Body of pancreas (tissue), 4 donors: ENCODE measurements at places on chromosomes 5 and 9. TPM values are rescaled to one million over a fixed set of nuclear protein-coding genes. Genes with fewer than 3 reads are reported as not detected.

DNA sequence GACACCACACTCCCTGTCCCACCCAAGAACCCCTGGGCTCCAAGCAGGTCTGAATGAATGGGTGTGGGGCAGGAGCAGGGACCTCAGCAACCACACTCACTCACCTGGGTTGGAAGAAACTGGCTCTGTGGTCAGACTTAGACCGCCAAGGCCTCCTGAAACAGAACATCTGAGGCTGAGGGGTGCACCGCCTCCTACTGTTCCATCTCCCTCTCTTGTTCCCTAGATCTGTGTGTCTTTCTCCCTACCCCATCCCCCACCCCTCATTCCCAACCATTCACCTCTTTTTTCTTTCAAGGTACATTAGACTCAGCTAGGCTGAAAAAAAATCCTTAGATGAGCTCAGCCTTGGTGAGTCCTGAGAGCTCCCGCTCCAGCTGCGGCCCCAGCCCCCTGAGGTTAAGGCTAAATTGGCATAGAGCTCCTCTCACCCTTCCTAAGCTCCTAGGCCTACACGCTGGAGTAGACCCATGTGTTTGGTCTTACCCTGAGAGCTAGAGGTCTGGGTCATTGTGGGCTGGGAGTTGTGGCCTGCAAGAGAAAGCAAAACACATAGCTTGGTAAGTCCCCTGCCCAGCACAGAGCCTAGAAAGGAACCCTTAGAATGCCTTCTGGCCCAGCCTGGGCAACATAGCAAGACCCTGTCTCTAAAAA is 4.8 kb downstream of the ECSCR start:
- no peak for DNase-seq
- peaks cover 8% of the 10 kb centered on the region for H3K4me1 ChIP-seq
- H3K4me3 ChIP-seq, result no peak overlapping the region
- no peak overlapping the region for H3K27ac ChIP-seq
- no peaks in the 10 kb centered on the region for H3K27me3 ChIP-seq

DNA sequence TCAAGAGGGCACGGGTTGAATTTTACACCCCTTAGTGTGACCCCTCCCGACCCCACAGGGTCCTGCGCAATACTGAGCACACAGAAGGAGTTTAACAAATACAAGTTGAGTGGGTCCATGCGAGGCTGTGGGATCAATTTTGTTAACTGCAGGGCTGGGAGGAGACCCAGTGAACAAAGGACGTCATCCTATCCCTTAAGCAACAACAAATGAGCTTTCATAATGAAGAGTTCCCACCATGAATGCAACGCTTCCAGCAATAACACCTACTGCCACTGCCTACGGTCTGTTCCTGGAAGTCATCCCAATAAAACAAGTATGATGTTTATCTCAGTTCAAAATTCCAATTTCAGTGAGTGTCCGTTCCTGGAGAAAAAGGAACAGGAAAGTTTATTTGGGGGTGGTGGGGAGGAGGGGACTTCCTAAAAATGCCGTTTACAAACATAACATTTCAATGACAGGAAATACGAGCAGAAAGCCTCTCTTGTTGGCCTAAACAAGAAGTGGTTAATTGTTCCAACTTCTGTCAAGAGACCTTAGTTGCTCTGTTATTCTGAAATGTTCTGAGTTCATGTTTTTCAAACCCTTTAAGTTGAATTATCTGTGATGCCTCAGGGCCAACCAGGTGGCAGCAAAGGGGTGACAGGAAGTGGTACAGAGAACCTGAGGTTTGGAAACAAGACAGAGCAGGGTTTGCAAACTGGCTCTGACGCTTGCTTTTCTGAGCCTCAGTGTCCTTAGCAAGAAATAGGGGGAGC is 65.8 kb upstream of the PLPP6 start:
- no peaks in the 10 kb centered on the region for H3K36me3 ChIP-seq
- no peaks in the 10 kb centered on the region for H3K4me1 ChIP-seq
- H3K4me3 ChIP-seq, result no peak overlapping the region

GRCh38 chr5:116527582-116527981 is 47.0 kb downstream of the SEMA6A start:
- H3K4me1 ChIP-seq, result peaks cover 28% of the 10 kb centered on the region
- DNase-seq, result no peak
- H3K27ac ChIP-seq, result peak overlapping the region; percentile 31
- H3K36me3 ChIP-seq, result no peaks in the 10 kb centered on the region
- H3K4me3 ChIP-seq, result no peak overlapping the region
- no peaks in the 10 kb centered on the region for H3K27me3 ChIP-seq

DNA sequence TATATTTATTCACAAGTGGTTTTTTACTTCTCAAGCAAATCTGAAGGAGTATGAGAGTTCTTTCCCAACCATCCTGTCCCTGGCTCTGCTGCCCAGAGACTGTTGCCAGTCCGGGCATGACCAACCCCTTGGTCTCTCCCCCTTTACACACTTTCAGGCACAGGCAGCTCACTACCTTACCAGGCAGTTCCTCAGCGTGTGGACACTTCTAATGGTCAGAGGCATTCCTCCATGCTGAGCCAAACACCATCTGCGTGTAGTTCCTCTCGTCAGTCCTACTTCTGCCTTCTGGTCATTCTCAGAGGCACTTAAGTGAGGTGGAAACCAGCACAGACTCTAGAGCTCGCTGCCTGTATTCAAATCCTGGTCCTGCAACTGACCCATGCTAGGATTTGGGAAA is 56.1 kb downstream of the TSTD2 start:
- H3K27me3 ChIP-seq, result no peaks in the 10 kb centered on the region
- H3K4me1 ChIP-seq, result no peaks in the 10 kb centered on the region
- no peaks in the 10 kb centered on the region for H3K36me3 ChIP-seq
- no peak overlapping the region for H3K4me3 ChIP-seq

- no peak for DNase-seq
- H3K4me3 ChIP-seq, result no peak overlapping the region
- no peaks in the 10 kb centered on the region for H3K27me3 ChIP-seq
- no peaks in the 10 kb centered on the region for H3K36me3 ChIP-seq
These were observed 184.8 kb upstream of the RASEF start for GRCh38 chr9:83247732-83248131.

GRCh38 chr9:120918931-120919842 is 7.4 kb downstream of the TRAF1 start:
- H3K27ac ChIP-seq, result peak overlapping the region; percentile 38
- DNase-seq, result no peak
- H3K4me3 ChIP-seq, result no peak overlapping the region
- H3K4me1 ChIP-seq, result no peaks in the 10 kb centered on the region

DNA sequence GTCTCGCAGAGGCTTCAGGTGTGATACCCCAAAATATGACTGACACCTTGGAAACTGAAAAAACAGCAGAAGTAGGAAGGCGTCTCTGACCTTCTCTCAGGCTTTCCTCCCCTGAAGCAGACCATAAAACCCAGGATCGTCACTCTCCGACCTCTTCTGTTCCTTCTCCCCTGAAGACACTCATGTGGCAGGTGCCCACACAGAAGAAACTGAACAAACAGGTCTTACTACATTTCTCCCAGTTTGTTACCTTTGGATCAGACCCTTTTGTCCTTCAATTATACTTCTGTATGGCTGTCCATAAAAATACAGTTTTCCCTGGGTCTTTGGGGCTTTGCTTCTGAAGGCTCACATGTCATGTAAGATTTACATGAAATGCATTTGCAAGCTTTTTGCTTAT is 10.3 kb upstream of the PRUNE2 start:
- H3K27ac ChIP-seq, result no peak overlapping the region

GRCh38 chr5:36151434-36152323 is at the start of the genes LMBRD2 and SKP2:
TSS of gene LMBRD2 (minus strand) at chr5:36151887. CDS start at chr5:36143349, 8,538 bp downstream.
TSS of gene SKP2 (plus strand) at chr5:36152111. CDS start at chr5:36152263, 152 bp downstream.
- no peaks in the 10 kb centered on the region for H3K36me3 ChIP-seq
- no peaks in the 10 kb centered on the region for H3K27me3 ChIP-seq
- peaks cover 35% of the 10 kb centered on the region for H3K4me1 ChIP-seq
- H3K27ac ChIP-seq, result peak within 1 kb of the TSS; percentile 64
- peak; percentile 98 for DNase-seq

DNA sequence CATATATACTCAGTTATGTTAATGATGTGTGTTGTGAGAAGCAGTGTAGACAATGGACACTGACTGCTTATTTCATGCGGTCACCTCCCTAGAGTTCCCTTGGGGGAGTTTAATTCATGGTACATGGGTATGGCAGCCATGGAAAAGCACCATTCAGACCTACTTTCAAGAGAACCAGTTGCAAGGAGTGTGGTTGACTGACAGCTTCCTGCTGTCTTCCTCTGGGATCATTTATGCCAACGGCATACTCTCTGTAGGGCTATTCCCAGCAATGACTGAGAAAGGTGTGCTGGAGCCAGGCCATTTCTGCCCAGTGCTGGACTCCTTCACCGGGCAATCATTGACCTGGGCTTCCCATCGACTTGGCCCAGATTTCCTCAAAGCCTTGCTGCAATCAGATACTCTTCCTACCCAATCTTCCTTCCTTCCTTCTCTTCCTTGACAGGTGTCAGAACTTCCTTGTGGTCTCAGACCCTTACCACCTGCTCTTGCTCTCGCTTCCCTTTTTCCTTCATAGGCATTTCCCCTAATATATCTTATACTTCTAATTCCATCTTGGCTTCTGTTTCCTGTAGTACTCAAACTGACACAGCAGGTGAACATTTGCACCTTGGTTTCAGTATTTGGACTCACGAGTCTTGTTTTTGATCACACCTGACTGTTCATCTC is 3.4 kb upstream of the CLINT1 start:
- DNase-seq, result no peak
- H3K36me3 ChIP-seq, result no peaks in the 10 kb centered on the region
- no peaks in the 10 kb centered on the region for H3K27me3 ChIP-seq
- no peak overlapping the region for H3K27ac ChIP-seq

- H3K4me3 ChIP-seq, result no peak overlapping the region
- DNase-seq, result no peak
- H3K27ac ChIP-seq, result no peak overlapping the region
- H3K4me1 ChIP-seq, result no peaks in the 10 kb centered on the region
- H3K36me3 ChIP-seq, result no peaks in the 10 kb centered on the region
- no peaks in the 10 kb centered on the region for H3K27me3 ChIP-seq
These were observed 14.7 kb upstream of the MLLT3 start for GRCh38 chr9:20636888-20637440.

GRCh38 chr9:110954822-110955291 is 83.4 kb downstream of the LPAR1 start:
- H3K4me1 ChIP-seq, result no peaks in the 10 kb centered on the region
- DNase-seq, result no peak
- H3K27ac ChIP-seq, result no peak overlapping the region
- no peak overlapping the region for H3K4me3 ChIP-seq

EGFLAM gene
- 4.6 TPM for total RNA-seq

GRIN3A gene
- under 0.01 TPM for total RNA-seq

INSL4 gene
- not detected for total RNA-seq

CER1 gene
- 2.0 TPM for total RNA-seq

ABL1 gene
- 23.3 TPM for total RNA-seq

ANXA2R gene
- 1.3 TPM for total RNA-seq

TAF11L2 gene
- total RNA-seq, result not detected
